ENCODE measurements at places on chromosomes 5 and 9.
A peak's percentile ranks its signal among the peaks of the same experiment; 100 is the strongest.

DNA sequence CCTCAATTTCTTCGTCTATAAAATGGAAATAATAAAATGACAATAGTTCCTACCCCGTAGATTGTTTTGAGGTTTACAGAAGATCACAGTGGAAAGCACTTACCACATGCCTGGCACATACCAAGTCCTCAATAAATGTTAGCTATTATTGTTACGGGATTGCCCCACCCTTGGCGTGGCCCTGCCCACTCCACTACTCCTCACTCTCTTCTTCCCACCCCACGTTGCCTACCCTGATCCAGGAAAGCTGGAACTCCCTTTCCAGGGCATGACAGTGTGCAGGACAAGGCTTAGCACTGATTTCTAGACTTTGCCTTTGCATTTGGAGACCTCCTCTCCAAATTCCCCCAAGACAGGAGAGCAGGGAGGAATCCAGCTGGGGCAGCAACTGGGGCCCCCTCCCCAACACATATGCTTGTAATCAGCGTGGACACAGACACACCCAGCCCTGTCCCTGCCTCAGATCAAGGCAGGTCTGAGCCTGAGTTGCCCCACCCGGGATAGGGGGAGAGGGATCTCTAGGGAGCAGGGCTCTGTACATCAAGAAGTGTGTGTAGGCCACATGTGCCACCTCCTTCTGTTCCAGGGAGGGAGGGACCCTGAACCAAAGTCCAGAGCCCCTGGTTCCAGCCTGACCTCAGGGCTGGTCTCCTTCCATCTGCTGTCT is 6.7 kb downstream of the SLC4A9 start:
- DNase-seq: no peak

GRCh38 chr9:21711504-21711903 is 90.9 kb upstream of the MTAP start:
- peak; percentile 74 for DNase-seq

GRCh38 chr9:91422758-91423711 is 597 bp downstream of the NFIL3 start:
- DNase-seq: peak; percentile 75

DNA sequence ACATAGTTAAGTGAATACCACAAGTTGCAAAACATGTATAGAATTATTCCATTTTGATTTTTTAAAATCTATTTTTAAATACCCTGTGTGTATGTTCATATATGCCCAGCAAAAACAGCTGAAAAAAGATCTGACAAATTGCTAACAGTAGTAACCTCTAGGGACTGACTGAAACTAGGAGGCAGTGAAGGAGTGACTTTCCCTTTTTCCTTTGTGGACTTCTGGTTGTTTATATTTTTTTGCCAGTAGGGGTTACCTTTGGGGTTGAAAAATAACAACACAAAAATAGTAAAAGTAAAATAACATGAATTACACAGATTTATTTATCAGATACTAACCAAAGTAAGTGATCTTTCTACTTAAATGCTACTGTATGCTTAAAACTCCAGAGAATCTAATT is 2.9 kb downstream of the MEGF9 start:
- no peak for DNase-seq

GRCh38 chr9:13778631-13779030 is 499.1 kb upstream of the MPDZ start:
- peak; percentile 34 for DNase-seq

DNA sequence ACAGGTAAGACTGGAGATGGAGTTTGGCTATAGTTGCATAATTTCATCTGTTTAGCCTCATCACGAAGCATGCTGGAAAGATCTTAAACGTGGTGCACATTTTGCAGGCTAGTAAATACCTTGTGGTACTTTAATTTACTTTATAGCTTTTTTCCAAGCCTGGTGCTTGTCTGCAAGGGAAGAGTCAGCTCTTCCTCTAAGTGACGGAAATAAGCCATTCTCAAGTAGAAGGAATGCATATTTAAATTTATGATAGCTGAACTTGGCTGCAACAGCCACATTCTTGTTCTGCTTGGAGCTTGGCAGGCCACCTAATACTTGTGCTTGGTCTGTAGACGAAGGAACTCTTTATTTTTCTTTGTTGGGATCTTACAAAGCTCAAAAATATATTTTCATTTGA is 188.0 kb upstream of the PIK3R1 start:
- DNase-seq: peak; percentile 94

- no peak for DNase-seq
Observed at GRCh38 chr5:2103940-2104339, 221.2 kb upstream of the IRX4 start.
